Urinary bladder (tissue), 4 donors: ENCODE measurements at places on chromosomes 4 and X. TPM values are rescaled to one million over a fixed set of nuclear protein-coding genes. Genes with fewer than 3 reads are reported as not detected.

The H2BW2 gene
- polyA plus RNA-seq: not detected

The MAGEE2 gene
- polyA plus RNA-seq: 0.35 TPM

The KIAA1210 gene
- polyA plus RNA-seq: 0.06 TPM

The HSFX3 gene
- polyA plus RNA-seq: not detected

The MAGEA2B gene
- not detected for polyA plus RNA-seq

The RNF128 gene
- polyA plus RNA-seq: 5.6 TPM

The EDNRA gene
- polyA plus RNA-seq: 30.1 TPM

The PCYT1B gene
- 1.4 TPM for polyA plus RNA-seq

The FRMD7 gene
- polyA plus RNA-seq: not detected

The UGT2B7 gene
- polyA plus RNA-seq: 0.25 TPM

The FGD1 gene
- 6.4 TPM for polyA plus RNA-seq

The HEPH gene
- 31.3 TPM for polyA plus RNA-seq

The GATA1 gene
- 0.34 TPM for polyA plus RNA-seq

The PAGE2 gene
- not detected for polyA plus RNA-seq
